ENCODE measurements at places on chromosomes 3 and 15.
A peak's percentile ranks its signal among the peaks of the same experiment; 100 is the strongest.

- peak; percentile 71 for DNase-seq
These were observed 92.0 kb downstream of the SNRK start for GRCh38 chr3:43378066-43378935.

DNA sequence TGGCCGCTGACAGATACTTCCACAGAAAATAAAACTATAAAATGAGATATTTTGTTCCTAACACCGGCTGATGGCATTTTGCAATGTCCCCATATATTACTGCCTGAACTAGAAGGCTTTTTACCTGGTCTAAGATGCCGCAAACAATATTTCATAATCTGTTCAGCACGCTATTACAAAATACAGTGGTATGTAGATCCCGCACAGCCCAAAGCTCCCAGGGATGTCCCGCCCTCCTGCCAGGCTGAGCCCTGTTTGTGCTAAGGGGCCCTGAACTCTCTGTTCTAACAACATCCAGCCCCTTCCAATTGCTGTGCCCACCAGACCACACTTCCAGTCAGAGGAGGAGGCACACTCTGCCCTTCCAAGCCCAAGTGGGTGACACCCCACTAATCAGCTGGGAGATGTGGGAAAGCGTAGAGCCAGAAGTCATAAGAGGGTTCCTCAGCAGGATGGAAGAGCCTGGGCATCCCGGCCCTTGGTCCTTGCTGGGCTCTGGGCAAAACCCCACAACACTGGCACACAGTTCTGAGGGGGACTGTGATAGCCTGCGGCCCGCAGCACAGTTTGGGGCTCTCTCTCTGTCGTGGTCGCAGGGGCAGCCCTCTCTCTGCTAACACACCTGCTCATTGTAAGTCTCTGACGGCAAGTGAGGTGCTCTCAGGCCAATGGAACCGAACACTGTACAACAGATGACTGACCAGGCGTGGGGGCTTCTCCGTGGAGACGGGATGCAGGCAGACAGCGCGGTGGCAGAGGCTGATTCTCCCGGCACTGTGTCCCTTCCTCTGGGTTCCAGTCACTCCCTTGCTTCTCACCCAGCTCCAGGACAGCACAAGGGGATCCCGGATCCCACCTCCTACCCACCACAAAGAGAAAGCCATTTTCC, 55.2 kb downstream of the PCSK6 start:
- no peak for DNase-seq

DNA sequence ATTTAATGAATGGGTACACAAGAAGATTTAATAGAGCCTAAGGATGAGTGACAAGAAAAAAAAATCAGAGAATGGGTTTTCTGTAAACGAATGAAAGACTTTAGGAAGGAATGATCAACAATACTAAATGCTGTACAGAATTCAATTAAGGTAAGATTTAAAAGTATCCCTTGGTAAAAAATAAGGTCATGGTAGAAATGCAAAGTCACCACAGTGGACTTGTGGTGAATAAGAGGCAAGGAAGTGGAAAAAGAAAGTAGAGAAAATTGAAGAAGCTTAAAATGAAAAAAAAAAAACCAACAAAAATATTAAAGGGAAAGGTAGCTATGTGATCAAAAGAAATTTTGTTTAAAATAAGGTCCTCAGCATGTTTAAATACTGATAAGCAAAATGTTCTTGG, 82.4 kb downstream of the PLSCR2 start:
- no peak for DNase-seq

DNA sequence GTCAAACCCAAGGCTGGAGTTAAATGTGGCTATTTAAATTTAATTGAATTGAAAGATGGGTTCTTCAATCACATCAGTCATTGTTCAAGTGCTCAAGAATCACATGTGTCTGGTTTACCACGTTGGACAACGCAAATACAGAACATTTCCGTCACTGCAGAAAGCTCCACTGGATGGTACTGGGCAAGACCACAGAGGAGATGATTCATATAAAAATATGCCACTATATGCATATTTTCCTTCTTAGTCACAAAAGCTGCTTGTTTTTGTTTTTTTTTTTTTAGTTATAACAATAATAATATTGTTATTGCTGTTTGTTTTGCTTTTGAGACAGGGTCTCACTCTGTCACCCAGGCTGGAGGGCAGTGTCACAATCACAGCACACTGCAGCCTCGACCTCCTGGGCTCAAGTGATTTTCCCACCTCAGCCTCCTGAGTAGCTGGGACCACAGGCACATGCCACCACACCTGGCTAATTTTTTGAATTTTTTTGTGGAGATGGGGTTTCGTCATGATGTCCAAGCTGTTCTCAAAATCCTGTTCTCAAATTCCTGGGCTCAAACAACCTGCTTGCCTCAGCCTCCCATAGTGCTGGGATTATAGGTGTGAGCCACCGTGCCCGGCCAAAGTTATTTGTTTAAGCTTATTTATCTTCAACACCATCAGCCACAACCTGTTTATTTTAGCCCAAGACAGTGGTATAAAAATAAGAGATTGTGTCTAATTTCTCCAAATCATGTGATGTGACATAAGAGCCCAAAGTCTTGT, 19.4 kb downstream of the RTP3 start:
- DNase-seq = no peak

GRCh38 chr3:73680391-73681095, 55.8 kb upstream of the PDZRN3 start:
- DNase-seq = no peak

DNA sequence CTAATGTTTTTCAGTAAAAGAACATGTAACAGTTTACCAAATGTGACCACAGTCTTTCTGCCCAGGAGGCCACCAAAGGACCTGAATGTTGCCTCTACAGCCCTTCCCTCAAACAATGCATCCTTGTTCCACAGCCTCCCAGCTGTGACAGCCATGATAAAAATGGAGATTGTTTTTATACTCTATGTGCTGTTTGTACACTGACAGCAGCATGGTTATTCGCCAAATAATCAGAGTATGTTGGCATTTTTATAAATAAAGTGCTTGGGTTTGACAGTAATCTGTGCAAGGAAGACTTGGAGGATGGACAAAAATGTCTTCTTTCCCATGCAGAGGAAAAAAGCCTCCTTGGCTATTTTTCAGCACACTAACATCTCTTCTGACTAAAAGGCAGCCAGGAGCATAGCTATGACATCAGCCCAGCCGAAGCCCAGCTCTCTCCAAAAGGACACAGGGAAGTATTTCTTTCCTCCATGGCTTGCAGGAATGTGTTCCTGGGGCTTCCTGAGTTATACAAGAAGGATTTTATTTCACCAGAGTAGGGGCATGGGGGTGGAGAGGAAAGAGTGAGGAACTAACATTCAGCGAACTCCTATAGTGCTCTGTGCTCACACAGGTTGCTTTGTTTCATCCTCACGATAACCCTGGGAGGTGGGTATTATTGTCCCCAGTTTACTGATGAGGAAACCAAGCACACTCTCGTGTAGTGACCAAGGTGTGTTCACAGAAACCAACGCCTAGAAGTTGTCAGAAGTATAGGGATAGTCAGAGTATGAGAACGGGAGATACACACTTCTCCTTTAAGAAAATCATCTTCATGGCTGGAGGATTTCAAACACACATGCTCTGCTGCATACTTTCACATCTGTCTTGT, 339.7 kb downstream of the MECOM start:
- DNase-seq = no peak

GRCh38 chr3:24352893-24353553, 141.6 kb downstream of the THRB start:
- DNase-seq = no peak

DNA sequence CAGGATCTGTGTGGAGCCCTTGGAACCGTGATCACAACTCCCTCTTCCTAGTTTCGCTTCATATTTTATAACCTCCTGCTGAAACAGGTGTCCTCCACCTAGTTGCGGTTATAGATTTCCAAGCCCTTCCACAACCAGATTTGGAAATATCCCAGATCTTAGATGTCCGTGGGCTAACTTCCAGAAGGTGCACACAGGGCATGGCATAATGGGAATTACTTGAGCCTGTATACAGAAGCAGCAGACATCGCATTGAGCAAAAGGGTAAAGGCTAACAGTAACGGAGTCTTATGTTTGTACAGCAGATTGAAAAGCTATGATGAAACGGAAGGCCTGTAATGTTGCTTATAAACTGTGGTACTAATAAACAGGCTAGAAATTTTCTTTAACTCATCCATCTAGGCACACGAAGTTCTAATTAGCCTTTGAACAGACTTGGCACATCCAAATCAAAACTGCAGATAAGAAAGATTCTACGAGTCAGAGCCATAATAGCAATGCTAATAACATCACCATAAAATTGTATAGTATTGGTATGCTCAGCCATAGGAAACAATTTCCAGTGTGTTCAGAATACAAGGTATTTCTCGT, 1.2 kb upstream of the USF3 start:
- DNase-seq = no peak

GRCh38 chr3:64351713-64352638, 126.7 kb upstream of the PRICKLE2 start:
- DNase-seq = no peak

DNA sequence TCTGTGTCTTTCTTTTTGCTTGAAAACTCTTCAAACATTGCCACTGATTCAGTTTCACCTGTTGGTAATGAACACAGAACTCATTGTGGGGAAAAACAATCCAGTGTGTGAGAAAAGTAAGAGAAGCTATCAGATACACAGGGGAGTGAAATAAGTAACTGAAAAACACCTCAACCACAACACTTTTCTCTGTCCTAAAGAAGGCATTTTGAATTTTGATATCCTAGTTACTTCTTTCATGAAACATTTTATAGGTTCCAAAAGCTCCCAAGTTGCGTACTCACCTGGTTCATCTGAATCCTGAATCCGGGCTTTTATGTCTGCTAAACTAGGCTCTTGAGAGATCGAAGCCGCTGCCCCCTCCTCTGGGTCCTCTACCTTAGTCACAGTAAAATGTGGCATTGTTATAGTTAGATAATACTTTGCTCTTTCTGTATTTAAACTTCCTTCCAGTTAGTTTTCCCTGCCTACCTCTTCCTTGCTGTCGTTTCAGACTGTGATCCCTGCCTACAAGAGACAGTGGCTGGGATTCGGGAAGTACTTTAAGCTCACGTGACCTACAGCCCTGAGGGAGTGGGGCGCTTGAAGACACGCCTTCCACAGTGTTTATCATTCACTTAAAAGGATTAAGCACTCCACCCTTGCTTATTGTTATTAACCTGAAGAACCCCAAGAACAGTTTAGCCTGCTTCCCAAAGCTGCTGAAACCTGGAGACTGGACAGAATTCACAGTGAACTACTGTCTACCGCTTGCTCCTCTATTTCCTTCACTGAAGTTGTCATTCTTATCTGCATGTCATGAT, 19.1 kb downstream of the SLC12A6 start:
- no peak for DNase-seq

- DNase-seq = no peak
These were observed 37.6 kb downstream of the ANO10 start for GRCh38 chr3:43584043-43584826.

- DNase-seq = no peak
These were observed 6.5 kb downstream of the OR5K4 start for GRCh38 chr3:98359993-98360675.

DNA sequence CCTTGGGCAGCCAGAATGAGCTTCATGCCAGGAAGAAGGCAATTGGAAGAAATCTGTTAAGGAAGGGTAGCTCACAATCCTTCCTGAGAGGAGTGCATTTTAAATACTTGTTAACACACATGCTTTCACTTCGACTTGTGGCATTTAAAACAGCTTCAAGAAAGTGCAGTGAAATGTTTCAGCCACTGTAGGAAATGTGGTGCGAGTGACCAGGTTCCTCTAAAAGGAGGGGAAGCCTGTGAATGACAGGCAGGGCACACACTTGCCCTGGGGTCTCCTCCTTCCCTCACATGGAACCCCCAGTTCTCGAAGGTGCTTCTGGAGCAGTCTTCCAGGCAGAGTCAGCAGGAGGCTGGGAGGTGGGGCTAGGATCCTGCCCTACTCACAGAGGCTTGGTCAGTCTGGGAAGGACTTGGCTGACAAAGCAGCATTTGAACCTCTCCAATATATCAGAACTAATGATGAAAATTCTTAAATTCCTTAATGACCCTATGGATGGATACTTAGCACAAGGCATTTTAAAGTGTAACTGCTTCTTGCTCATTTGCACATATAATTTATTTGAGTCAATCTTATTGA, 358.6 kb downstream of the CHST2 start:
- DNase-seq = no peak

Data from stimulated activated naive CD8-positive, alpha-beta T cell treated with anti-CD3 and anti-CD28 coated beads, Interleukin-15, Interleukin-2, amounts not matched to agents 100 U/mL and 50 U/mL, for 24 hours (primary cell).